ENCODE measurements at places on chromosomes 12 and 14. TPM values are rescaled to one million over a fixed set of nuclear protein-coding genes. Genes with fewer than 3 reads are reported as not detected.
A peak's percentile ranks its signal among the peaks of the same experiment; 100 is the strongest.

GRCh38 chr12:14849661-14850060 lies 6.3 kb upstream of the ART4 start:
- H3K4me3 ChIP-seq, result no peak overlapping the region
- H3K36me3 ChIP-seq, result no peaks in the 10 kb centered on the region
- no peak for DNase-seq
- no peaks in the 10 kb centered on the region for H3K27me3 ChIP-seq
- H3K4me1 ChIP-seq, result peaks cover 32% of the 10 kb centered on the region

- peak overlapping the region; percentile 96 for H3K4me3 ChIP-seq
- H3K4me1 ChIP-seq, result peaks cover 30% of the 10 kb centered on the region
- H3K27me3 ChIP-seq, result no peaks in the 10 kb centered on the region
- no peak for DNase-seq
- peak overlapping the region; percentile 75 for H3K27ac ChIP-seq
- no peaks in the 10 kb centered on the region for H3K36me3 ChIP-seq
Measured at GRCh38 chr12:120261951-120262851, 3.3 kb downstream of the PXN start.

Gene AQP2
- total RNA-seq, result not detected

Gene GATC
- total RNA-seq, result 16.9 TPM

Gene KRT4
- not detected for total RNA-seq

Gene AKAP5
- 2.8 TPM for total RNA-seq

All from thoracic aorta (tissue), 2 donors.